DND-41 (cell line): ENCODE measurements at places on chromosomes 12 and 14.

- no peaks in the 10 kb centered on the region for H3K4me1 ChIP-seq
- H3K36me3 ChIP-seq = no peaks in the 10 kb centered on the region
- no peaks in the 10 kb centered on the region for H3K27me3 ChIP-seq
- DNase-seq = no peak
- H3K27ac ChIP-seq = no peak overlapping the region
- H3K4me3 ChIP-seq = no peak overlapping the region
These were observed 364.9 kb downstream of the GALC start for GRCh38 chr14:87628129-87628528.

DNA sequence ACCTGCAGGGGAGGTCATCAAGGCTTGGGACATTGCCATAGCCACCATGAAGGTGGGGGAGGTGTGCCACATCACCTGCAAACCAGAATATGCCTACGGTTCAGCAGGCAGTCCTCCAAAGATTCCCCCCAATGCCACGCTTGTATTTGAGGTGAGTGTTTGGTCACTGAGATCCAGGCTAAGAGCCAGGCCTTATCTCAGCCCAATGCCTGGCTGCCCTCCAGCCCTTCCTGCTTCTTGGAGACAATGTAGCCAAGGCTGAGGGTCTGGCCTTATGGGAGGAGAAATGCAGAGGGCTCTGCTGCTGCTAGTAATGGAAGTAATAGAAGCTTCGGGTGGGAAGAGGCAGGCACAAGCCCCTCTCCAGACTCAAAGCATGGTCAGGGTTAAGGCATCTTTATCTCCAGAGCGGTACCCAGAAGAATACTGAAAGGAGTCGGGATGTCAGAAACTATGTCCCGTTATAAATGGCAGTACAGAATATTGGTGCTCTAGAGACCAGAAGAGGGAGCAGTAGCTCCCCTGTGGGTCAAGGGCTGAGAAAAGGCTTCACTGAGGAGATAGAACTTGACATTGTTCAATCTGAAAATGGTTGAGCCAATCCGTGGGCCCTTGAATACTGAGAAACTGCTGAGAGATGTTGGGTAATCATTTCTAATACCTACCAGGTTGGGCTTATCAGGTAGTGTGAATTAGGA lies 3.1 kb downstream of the FKBP4 start:
- no peak overlapping the region for H3K27ac ChIP-seq
- H3K4me3 ChIP-seq = no peak overlapping the region
- H3K27me3 ChIP-seq = no peaks in the 10 kb centered on the region
- peaks cover 28% of the 10 kb centered on the region for H3K4me1 ChIP-seq
- no peak for DNase-seq

DNA sequence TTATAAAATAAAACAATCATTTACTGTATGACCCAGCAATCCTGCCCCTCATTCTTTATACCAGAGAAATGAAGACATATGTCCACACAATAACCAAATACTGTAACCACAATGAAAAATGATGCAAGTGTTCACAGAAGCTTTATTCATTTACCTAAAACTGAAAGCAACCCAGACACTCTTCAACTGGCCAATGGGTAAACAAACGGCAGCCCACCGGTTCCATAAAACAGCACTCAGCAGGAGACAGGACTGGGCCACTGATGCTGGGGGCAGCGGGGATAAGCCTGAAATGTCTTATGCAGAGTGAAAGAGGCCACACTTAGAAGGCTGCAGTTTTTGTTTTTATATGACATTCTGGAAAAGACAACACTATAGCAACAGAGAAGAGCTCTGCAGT lies 15.1 kb downstream of the DDX51 start:
- H3K4me1 ChIP-seq = no peaks in the 10 kb centered on the region
- H3K27ac ChIP-seq = no peak overlapping the region
- peaks cover 44% of the 10 kb centered on the region for H3K36me3 ChIP-seq
- no peaks in the 10 kb centered on the region for H3K27me3 ChIP-seq
- no peak overlapping the region for H3K4me3 ChIP-seq
- no peak for DNase-seq

DNA sequence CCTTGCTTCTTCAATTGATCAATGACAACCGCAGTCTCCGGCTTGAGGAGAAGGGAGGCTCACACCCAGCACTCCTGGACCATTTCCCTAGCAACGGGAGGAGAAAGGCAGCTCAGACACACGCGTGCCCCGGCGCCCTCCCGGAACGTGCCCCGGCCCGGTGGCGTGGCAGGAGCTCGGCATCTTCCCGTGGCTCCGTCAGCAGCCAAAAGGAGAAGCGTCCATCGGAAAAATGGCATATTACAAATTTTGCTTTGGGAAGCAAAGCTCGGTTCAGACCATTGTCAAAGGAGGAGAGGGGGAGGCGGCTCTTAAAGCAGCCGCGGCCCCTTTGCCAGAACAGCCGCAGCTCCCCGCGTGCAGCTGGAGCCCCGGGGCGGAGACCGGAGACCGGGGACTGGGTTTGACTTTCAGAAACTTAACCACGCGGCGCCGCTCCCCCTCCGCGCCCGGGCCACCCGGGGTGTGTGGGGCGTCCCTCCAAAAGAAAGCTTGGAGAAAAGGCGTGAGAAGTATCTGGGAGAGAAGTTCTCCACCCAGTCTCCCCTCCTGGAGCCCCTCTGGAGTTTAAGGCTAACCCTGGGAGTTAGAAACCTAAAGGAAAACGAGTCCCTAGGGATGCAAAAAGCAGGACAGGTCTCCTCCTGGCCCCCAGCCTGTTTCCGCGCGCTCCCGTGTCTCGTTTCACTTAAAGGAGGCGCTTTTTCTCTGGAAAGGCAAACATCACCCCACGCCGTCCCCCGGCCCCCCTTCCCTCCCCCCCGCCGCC lies 545 bp downstream of the PPFIA2 start:
- H3K27me3 ChIP-seq = no peaks in the 10 kb centered on the region
- DNase-seq = no peak
- no peaks in the 10 kb centered on the region for H3K36me3 ChIP-seq
- no peaks in the 10 kb centered on the region for H3K4me1 ChIP-seq
- H3K4me3 ChIP-seq = no peak overlapping the region

GRCh38 chr14:74563586-74564159 lies 48.4 kb downstream of the LTBP2 start:
- no peak overlapping the region for H3K4me3 ChIP-seq
- no peaks in the 10 kb centered on the region for H3K36me3 ChIP-seq
- no peak overlapping the region for H3K27ac ChIP-seq
- no peak for DNase-seq
- H3K27me3 ChIP-seq = peaks cover 8% of the 10 kb centered on the region
- no peaks in the 10 kb centered on the region for H3K4me1 ChIP-seq

GRCh38 chr14:43539210-43539609 lies 967.9 kb downstream of the FSCB start:
- H3K4me1 ChIP-seq = no peaks in the 10 kb centered on the region
- no peak overlapping the region for H3K4me3 ChIP-seq
- H3K27me3 ChIP-seq = no peaks in the 10 kb centered on the region
- H3K36me3 ChIP-seq = no peaks in the 10 kb centered on the region
- no peak overlapping the region for H3K27ac ChIP-seq
